NCI-H460 (cell line): ENCODE measurements at places on chromosomes 5 and 9.

DNA sequence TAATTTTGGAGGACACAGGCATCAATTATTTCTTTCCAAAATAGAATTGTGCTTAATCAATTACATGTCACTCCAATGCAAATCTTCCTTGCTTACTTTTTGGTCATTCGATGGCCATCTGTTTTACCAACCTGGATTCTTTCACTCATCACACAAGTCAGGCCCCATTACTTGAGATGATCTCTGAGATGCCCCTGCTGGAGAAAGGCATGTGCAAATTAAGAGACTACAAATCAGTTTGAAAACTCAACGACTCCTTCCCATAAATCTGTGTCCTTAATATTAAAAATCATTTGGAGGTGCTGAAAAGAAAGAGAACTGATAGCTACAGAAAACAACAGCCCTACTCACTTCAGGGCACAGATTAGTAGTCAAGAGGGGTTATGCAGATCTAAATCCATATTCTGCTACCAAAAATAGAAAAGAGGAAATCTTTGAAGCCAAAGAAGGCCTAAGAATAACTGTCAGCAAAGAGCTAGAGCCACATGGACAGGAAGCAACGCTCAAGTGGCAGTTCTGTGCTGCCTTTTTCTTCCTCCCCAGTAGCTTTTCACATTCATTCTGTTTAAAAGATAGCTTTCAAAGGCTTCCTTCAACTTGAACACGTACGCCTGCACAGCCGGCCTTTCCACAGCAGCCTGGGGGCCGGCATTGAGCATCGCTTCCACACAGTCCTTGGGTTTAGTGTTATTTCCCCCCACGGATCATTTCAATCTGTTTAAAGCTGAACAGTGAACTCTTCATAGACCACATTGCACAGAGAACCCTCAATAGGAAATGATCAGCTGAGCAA lies 79.3 kb upstream of the MAP3K1 start:
- DNase-seq, result no peak

DNA sequence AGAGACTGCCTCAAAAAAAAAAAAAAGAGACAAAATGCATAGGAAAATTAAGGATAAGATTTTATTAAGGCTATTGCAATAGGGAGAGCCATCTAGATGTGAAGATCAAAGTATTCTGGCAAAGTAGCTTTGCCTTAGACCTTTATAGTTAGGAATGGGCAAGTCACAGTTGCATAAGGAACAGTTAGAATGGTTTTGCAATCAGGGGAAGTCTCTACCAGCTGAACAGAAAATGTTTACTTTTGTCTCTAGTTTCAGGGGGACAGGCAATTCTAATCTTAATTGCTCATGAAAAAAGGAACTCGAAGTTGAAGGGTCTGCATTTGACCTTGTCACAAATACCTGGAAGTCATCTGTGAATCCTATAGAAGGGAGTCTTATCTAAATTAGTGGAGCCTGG lies 13.1 kb upstream of the ATP6V1G1 start:
- DNase-seq, result no peak

DNA sequence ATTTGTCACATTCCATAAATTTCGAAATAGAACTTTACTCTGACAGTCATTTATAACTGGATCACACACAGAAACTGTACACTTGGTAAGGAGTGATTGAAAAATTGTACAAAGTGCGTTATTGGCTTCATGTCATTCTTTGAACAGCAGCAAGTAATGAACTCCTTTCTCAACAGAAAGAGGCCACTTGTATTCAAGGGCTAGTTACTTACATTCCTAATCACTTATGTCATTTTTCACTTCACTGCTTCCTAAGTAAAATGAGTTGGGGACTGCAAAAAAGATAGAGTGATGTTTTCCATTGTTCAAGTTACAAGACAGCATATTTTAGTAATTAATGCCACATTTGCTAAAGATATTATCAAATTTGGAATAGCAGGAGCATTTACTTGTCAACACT lies 893.2 kb downstream of the DTWD2 start:
- no peak for DNase-seq

DNA sequence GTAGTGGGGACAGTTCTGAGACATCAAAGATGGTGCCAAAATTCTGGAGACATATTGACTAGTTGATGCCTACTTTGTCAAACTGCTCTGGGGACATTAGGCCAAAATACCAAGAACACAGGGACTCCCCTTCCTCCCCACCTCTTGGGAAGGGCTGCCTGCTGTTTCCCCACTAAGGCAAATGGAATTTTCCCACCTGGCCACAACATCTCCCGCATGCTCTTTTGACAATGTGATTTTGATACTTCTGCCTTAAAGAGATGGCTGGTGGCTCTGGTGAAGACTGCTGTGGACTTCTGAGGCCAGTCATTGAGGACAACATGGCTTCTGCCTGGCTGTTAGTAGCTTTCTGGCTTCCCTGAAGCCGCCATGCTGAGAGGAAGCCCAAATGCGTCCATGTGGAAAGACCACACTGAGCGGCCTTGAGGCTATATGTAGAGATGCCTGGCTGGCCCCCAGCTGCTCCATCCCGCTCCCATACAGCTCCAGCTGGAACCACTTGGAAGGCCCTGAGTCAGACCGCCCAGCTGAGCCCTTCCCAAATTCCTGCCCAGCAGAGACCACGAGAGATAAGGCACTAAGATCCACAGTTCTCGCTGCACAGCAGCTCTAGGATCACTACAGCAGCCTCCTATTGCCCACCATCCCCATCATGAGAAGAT lies 226.7 kb downstream of the SYK start:
- no peak for DNase-seq

DNA sequence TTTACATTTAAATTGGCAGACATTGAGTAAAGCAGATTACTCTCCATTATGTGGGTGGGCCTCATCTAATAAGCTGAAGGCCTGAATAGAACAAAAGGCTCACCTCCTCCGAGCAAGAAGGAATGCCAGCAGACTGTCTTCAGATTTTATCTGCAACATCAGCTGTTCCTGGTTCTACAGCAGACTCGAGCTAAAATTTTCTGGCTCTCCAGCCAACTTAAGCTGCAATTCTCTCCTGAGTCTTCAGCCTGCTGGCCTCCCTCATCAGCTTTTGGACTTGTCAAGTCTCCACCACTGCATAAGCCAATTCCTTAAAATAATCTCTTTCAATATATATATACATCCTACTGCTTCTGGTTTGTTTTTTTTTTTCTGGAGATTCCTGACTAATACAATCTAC lies 12.5 kb downstream of the TRPM3 start:
- no peak for DNase-seq

DNA sequence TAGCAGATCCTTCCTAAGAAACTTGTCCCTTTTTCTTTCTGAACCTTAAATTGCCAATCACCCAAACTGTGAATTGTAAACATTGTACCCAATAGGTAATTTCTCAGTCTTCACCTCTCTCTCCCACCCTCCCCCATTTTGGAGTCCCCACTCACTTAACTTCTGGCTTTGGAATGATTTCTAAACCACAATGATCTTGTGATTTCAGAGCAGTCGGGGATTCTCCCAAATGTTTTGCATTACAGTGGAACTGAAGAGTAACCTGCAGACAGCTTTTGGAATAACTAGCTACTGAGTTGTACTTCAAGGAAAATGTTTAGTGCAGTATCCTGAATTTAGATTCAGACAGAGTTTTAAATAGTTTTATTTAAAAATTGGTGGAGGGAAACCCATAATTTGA lies 19.2 kb downstream of the SLC27A6 start:
- DNase-seq, result no peak

DNA sequence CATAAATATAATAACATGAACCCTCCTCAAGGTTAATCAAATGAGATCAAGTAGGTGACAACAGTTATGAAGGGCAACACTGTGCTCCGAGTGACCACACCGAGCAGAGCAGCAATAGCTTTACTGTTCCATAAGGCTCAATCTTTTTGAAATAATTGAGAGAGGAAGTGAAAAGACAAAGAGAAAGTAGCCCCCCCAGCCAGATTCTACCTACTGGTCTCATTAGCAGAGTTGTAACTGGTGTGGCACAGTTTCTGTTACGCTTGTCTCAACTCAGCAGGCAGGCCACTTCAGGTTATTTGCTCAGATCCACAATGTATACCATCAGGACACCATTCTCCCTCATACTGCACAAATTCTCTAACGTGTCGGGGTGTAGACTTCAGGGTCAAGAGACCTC lies 14.0 kb downstream of the PRUNE2 start:
- DNase-seq, result no peak

GRCh38 chr5:17079562-17079961 lies 137.9 kb upstream of the BASP1 start:
- DNase-seq, result no peak

DNA sequence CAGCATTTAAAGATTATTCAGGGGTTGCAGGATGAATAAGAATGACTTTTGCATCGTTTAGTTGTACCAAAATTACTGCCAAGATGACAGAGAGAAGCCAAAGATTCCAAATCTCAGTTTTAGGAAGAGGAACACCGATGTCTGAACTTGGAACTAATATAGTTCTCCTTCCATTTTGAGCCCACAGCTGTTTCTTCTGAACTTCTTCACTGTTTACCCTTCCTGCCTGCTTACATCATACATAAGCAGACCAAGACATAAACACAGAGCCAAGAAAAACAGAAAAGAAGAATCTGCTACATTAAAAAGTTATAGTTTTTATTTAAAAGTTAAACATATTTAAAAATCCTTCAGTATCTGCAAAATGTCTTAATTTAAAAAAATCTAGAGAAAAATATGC lies 146.9 kb upstream of the RAPGEF1 start:
- no peak for DNase-seq

DNA sequence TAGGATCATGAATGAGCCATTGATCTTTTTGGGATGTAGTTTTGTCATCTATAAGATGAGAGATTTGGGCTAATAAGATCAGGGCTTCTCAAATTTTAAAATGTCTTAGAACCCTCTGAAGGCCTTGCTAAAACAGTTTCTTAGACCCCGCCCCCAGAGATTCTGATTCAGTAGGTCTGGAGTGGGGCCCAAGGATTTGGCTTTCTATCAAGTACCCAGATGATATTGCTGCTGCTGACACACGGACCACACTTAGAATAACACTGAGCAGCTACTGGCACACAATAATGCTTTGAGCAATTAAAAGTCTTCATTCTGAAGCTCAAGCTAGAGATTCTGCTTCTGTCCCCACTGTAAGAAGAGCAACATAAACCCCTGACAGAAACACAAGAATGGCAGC lies 216.7 kb downstream of the SMARCA2 start:
- DNase-seq, result no peak

DNA sequence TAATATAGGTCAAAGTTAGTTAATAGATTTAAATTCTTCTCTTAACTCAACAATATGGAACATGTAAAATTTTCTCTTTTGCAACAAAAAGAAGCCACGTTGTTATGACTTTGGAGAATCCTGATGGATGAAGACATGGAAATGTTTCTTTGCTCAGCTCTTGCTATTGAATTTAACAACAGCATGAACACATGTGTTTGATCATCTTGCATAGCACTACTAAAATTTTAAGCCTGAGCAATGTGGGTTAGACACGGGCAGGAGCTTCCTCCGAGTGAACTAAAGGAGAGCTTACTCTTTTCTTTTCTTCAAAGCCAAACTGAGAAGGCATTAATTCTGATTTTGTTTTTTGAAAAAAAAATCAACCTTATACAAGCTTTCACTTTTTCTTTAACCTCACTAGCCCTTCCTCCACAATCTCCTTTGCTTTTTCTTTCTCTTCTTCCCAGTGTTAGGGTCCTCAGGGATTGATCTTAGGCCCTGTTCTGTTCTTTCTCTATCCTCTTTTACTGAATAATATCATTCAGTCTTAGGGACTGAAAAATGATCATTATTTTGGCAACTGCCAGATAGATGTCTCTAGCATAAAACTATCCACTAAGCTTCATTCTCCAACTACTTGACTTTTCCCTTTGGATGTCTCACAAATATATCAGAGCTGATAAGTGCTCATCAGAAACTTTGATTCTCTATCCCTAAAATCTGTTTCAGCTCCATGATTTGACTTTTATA lies 36.9 kb downstream of the ADAMTS19 start:
- DNase-seq, result no peak

DNA sequence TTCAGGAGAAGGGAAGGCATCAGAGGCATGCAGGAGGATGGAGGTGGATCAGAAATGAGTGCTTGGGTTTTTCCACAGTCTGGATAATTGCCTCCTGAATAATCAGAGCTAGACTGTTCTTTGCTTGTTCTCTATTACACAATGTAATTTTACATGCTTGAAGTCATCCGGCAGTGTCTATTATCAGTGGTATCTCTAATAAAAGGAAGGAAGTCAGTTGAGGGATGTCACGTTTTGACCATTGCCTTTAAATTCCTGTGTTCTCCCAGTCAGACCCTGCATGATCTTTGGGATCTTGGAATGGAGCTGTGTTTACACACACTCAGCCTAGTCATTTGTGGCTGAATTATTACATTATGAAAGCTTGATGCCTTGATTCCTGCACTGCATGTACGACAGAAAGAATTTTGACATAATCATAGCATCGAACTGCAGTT lies 91.0 kb downstream of the PDE8B start:
- DNase-seq, result no peak

- no peak for DNase-seq
Observed at GRCh38 chr5:145393426-145393825, 441.7 kb downstream of the PRELID2 start.

DNA sequence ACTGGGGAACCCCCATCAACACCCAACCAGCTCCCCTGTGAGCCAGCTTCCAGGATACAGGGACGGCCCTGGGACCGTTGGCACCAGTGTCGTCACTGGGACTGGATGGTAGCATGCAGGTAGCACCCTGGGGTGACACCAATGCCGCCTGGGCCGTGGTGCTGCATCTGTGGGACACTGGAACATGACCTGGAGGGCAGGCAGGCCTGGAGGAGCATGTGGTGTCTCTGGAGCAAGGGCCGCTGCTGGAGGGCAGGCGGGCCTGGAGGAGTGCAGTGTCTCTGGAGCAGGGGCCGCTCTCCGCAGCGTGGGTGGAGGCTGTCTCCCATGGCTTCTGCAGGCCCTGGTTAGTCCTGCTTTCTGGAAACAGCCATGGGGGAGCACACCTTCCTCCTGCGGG lies 13.1 kb downstream of the LPCAT1 start:
- DNase-seq, result no peak

DNA sequence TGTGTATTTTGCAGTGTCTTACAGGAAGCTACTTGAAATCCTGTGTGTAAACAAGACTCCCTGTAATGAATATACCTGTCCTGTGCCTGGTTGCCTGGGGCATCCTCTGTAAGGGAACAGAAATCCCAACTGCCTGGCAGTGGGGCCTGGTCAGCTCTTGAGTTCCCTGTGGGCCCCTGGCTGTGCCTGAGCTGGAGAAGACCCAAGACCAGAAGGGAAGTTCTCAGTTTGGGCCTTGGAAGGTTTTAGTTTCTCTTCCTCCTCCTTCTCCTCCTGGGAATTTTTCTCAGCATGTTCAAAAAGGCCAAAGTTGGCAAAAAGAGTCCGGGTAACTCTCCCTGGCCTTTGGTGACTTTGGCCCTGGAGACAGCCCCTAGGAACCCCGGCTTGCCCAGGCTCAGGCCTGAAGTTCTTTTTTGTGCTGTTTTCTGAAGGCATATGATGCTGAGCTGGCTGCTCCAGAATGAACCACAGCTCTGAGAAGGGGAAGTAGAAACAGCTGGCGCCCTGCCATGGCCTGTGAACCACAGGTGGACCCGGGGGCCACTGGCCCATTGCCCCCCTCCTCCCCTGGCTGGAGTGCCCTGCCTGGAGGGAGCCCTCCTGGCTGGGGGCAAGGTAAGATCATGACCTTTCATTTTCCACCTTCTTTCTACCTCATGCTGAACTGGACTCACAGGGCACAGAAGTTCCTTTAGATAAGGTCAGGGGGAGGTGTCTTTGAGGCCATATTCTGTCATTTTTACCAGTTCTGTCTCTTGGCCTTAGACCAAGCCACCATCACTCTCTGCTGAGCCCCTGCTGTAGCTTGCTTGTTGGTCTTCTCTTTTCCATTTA lies 5.8 kb downstream of the TMEM268 start:
- no peak for DNase-seq
